Mononuclear cell (primary cell): ENCODE measurements at places on chromosomes 3 and 15. TPM values are rescaled to one million over a fixed set of nuclear protein-coding genes. Genes with fewer than 3 reads are reported as not detected.

GCHFR gene
- total RNA-seq: 15.5 TPM

SI gene
- total RNA-seq: not detected

TMCO5A gene
- 0.10 TPM for total RNA-seq

AADACL2 gene
- not detected for total RNA-seq

SNTN gene
- total RNA-seq: not detected

CCR3 gene
- 0.52 TPM for total RNA-seq

LRRC31 gene
- total RNA-seq: not detected
